ENCODE measurements at places on chromosomes 2 and 18.

- no peak for DNase-seq
These were observed 456.1 kb downstream of the LPIN1 start for GRCh38 chr2:12202313-12203075.

GRCh38 chr18:12886498-12887126 is 2.6 kb upstream of the PTPN2 start:
- DNase-seq: no peak

DNA sequence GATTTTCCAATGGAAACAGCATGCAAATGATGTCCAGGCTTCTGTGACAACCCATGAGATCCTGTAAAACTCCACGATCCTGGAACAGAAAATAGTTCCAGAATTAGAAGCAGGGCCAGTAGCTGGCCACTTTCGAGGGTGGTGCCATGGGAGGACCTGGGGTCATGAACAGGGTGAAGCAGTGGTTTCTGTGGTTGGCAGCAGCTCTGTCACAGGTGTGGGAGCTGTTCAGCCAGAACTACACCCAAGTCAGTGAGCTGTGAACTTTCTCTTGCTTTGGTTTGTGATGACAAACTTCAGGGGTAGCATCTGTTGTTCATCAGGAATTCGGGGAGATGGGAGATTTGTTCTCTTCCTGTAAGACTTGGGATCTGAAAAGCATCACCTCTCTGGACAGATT is 314.4 kb upstream of the NT5C1B start:
- no peak for DNase-seq

- DNase-seq: no peak
These were observed 33.4 kb upstream of the TMEM131 start for GRCh38 chr2:98028931-98029717.

- DNase-seq: peak; percentile 23
These were observed 47.5 kb upstream of the SP3 start for GRCh38 chr2:174012347-174013314.

GRCh38 chr2:48137829-48138228 is 231.5 kb upstream of the FBXO11 start:
- no peak for DNase-seq

DNA sequence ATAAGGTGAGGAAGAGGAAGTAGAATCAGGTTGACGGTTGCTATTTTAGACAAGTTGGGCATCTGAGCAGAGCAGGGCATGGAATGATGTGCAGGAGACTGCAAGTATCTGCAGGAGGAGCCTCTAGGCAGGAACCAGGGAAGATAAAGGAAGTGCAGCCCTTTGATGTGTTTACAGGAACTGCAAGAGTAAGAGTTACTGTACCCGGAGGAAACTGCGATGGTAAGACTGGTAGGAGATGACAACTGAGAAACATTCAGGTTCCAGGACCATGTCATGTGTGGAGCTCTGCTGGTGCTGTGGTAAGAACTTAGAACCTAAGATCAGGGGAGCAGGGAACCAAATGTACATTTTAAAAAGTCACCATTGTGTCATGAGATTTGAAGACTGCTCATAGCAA is 134.3 kb upstream of the STON1 start:
- DNase-seq: no peak

DNA sequence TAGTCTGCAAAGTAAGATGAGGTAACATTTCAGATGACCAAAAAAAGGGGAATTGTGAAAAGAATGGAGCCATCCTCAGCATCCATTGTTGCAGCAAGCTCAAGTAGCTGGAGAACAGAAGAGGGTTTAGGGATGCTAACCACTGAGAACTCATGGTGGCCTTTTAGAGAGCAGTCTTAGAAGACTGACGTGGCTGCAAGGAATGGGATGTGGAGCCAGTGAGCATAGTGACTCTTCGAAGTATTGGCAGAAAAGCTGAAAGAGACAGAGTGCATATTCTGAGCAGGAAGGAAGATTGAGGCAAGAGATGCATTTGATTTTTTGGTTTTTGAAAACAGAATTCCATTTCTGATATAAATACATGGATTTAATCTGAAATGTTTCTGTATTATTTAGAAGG is 151.2 kb downstream of the UBE2E3 start:
- no peak for DNase-seq

GRCh38 chr2:57022496-57022895 is 838.7 kb downstream of the CCDC85A start:
- DNase-seq: no peak

GRCh38 chr2:234111523-234111922 is 61.0 kb downstream of the SPP2 start:
- no peak for DNase-seq

DNA sequence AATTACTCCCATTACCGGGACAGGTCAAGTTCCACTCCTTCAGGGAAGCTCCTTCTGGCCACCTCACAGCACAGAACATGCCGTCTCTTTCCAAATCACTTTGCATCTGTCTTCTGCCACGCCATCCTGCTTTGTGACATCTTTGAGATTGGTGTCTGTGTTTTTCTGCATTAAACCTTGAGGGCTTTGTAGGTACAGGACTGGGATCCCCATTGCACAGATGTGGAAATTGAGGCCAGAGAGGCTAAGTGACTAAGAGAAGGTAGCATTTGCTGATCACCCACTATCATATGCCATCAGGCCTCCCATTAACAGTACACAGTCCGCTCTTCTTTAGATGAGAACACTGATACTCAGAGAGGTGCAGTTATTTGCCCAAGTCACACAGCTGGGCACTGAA is 9.5 kb upstream of the CYP27C1 start:
- DNase-seq: no peak

GRCh38 chr2:232887171-232887850 is 17.2 kb downstream of the SNORC start:
- DNase-seq: no peak

- no peak for DNase-seq
These were observed 12.1 kb upstream of the ERCC3 start for GRCh38 chr2:127305990-127306585.

DNA sequence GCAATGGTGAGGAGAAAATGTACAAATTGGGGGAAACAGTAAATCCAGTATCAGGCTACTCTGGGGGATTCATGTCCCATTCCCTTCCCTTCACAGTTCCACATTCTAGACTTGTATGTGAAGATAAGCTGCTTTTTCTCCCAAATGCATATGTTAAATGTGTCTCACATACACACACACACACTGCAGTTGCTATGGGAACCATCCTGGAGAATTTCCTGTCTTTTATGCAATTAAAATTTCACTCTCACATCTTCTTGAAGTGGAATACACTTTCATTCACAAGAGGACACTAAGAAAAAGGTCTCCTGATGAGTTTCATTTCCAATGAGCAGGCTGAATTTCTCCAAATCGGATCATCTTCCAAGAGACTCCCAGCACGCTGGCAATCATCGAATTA is 366.0 kb downstream of the LRATD1 start:
- no peak for DNase-seq

DNA sequence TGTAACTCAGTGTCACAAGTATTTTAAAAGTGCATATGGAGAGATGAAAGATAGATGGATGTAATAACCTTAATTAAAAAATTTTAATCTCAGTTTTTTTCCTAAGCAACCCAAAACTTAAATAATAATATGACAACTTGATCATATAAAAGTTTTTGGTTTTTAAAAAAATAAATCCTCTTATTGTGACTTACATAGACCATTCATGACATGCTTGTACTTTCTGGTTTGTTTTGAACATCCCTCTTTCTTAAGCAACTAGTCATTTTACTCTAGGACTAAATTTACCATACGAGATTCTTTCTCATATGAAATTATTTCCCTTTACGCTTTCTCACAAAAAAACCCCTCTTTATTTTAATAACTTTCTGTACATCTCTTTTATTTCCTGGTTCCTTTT is 6.5 kb upstream of the PLA2R1 start:
- no peak for DNase-seq

Measured in activated naive CD4-positive, alpha-beta T cell treated with Interleukin-2 at 50 U/mL for 16 hours (primary cell).